Smooth muscle cell of the brain vasculature (primary cell): ENCODE measurements at places on chromosomes 6 and 20.

DNA sequence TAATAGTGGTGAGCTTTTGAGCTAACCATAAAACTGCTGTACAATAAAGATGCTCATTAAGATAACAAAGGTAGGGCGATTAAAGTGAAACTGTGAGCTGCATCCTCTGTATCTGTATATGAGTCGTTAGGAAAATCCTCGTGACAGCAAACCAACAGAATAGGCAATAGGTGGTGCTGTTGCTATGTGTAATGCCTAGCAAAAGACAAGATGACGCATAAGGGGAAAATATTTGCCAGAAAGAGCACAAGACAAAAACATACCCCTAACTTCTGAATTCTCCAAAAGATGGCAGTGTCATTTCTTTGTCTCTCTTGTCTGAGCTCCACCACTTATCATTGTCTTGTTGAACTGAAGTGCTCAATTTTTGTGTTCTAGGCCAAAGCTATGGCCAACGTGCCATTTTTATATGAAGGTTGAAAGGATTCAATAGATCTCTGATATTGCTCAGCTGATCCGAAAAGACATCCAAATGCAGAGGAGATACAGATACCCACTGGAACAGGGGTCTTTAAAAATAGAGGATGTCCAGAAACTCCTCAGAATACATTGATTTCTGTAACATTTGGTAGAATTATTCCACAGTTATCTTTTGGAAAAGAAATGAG is 56.3 kb upstream of the ANKEF1 start:
- peak; percentile 68 for DNase-seq

DNA sequence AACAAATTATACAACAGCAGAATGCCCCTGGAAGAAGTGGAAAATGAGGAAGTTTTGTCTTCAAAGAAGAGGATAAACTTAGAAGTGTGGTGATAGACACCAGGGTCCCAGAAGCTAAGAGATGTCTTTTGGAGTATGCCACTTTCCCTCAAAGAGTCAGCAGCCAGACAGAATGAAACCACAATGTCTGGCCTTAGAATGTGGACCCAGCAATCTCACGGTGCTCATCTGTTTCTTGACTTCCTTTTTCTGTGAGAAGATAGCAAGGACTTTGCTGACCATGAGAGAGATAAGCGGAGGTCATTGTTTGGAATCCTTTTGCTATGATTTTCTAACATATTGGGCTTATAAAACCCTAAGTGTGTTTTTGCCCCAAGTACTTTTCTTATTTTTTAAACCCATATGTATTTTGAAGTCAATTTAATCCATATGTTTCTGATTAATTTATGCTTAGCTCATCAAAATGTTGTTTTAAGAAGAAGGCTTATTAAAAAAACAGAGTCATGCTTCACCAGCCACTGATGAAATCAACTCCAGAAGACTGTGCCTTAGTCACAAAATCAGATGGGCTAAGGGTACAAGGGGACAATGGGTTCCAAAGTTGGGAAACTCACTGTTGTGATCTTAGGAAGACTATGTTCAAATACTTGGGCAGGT is 451.2 kb upstream of the JAG1 start:
- no peak for DNase-seq

- DNase-seq, result peak; percentile 65
Measured at GRCh38 chr6:84618046-84618752, 146.2 kb downstream of the TBX18 start.

DNA sequence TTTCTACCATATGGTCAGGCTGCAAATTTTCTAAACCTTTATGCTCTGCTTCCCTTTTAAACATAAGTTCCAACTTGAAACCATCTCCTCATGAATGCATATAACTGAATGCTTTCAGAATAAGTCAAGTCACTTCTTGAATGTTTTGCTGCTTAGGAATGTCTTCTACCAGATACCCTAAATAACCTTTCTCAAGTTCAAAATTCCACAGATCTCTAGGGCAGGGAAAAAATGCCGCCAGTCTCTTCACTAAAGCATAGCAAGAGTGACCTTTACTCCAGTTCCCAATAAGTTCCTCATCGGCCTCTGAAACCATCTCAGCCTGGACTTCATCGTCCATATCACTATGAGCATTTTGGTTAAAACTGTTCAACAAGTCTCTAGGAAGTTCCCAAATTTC is 1011.2 kb upstream of the CITED2 start:
- DNase-seq, result no peak

GRCh38 chr20:8212286-8212685 is 80.2 kb downstream of the PLCB1 start:
- DNase-seq, result no peak

DNA sequence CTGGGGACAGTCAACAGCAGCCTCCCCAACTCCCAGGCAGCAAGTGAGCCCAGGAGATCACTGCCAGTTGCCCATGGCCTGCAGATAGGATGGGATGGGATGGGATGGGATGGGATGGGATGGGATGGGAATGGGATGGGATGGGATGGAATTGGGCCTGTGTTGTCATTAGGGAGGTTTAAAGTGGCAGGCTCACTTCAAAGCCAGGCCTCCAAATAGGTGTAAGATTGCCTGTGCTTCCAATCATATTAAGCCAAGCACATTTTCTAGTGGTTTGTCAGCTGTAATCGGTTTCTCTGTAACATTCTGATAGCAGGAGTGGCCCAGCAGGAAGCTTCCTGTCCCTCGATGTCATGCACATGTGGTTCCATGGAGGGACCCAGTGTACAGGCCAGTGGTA is 82.7 kb upstream of the NXT1 start:
- no peak for DNase-seq

GRCh38 chr6:80214436-80215022 is 108.1 kb downstream of the BCKDHB start:
- DNase-seq, result peak; percentile 41

DNA sequence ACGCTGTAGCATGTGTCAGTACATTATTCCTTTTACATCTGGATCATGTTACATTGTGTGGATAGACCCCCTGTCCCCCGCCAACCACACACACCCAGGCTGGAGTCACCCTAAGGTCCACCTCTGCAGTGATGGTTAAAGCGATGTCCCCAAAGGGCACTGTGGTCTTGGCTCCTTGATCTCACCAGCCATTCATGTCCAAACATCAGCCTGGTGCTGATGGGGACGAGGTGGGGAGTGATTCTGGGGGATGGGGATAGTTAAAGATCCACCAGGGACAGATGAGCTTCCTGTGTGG is 59.2 kb upstream of the FAM83D start:
- DNase-seq, result no peak
